Activated CD4-positive, alpha-beta T cell treated with anti-CD3 and anti-CD28 coated beads for 24 hours (primary cell): ENCODE measurements at places on chromosomes 1 and 21.
A peak's percentile ranks its signal among the peaks of the same experiment; 100 is the strongest.

DNA sequence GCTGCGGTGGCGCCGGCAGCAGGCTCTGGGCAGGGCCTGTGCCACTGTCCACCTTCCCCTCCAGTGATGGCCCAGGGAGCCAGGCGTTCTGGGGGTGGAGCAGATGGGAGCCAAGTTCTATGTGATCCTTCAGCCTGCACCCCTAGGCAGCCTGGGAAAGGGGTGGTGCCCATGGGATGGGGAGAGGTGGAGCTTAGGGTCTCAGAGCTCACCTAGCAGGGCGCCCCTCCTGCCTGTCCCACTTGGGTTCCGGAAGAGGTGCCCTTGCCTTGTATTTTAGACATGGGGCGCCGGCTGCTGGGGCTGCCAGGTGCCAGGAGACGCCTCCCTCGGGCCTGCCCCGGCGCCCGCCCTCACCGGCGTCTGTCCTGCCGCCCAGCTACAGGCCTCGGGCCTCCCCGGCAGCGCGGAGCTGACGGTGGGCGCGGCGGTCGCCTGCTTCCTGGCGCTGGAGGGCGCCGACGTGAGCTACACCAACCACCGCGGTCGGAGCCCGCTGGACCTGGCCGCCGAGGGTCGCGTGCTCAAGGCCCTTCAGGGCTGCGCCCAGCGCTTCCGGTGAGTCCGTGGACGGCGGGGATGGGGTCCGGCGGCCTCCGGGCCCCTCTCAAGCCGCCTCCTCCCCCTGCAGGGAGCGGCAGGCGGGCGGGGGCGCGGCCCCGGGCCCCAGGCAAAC lies 3.1 kb upstream of the MMP23B start:
- DNase-seq = no peak

DNA sequence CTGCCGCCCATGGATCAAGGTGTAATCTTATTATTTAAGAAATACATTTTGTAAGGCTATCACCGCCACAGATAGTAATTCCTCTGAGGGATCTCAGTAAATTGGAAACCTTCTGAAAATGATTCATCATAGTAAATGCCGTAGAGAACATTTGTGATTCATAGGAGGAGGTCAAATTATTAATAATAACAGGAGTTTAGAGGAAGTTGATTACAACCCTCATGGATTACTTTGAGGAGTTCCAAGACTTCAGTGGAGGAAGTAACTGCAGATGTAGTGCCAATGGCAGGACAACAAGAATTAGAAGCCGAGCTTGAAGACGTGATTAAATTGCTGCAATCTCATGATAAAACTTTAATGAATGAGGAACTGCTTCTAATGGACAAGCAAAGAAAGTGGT lies 280.1 kb downstream of the PTPRC start:
- no peak for DNase-seq

DNA sequence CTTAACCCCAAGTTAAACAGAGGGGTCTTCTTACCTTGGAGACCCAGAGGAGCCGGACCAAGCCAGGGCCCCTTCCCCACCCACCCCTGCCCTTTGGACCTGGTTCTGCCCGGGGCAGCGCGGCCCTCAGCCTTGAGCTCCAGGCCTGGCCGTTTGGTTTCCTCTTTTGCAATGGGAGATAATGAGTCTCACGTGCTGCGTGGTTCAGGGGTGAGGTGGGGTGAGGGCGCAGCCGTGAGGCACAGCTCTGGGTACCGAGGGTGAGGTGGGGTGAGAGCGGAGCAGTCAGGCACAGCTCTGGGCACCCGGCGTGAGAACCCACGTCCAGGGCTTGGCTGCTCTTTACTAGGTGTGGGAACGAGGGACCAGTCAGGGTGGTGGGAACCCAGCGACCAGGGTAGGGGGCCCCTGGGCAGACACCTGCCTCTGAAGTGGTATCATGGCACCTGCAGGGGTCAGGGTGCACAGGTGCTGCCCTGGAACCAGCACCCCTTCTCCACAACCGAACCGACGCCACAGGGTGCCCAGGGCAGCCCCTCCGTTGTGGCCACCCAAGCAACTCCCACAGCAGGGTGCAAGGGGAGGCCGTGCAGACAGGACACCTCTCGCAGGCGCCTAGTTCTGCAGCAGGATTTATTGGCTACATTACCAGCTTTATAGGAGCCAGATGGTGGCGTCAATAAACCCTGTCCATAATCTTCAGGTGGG lies 182.2 kb downstream of the PRDM16 start:
- no peak for DNase-seq

- DNase-seq = no peak
Observed at GRCh38 chr1:2533365-2533764, 3.3 kb upstream of the HES5 start.

DNA sequence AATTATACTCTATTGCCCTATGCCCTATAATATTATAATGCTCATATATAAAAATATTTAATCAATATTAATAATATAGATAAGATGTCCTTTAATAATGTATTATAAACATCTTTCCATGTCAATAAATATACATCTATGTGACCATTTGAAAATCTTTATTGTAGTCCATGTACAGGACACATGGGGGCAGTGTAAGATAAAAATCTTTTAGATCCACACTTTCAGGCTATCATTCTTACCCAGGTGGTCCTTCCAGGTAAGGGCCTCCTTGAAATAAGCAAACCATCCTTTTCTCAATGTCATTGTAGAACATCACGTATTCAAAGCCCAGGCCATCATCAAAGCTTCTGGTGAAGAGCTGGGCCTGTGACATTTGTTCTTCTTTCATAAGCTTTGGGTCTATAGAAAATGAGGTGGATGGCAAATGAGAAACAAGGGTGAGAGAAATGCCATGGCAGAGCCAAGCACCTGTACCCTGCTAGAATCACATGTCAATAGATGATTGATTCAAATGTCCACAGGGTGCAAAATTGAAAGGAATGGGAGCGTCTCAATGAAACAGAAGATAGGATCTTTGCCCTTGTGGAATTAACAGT lies 20.2 kb downstream of the THEM4 start:
- no peak for DNase-seq

DNA sequence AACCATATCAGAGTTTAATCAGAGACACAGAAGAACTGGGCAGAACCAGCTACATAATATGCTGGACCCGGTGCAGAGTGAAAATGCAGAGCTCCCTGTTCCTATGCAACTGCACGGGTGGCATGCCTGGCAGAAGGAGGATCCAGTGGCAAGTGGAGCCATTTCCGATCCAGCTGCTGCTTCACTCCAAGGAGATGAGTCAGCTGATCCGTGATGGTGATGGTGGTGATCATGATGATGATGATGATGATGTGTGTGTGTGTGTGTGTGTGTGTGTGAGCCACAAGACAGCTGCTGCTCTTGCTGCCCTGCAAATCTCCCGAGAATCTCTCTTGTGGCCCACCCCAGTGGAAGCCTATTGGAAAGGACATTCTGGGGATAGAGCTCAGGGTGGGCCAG lies 133.0 kb downstream of the URB2 start:
- no peak for DNase-seq

DNA sequence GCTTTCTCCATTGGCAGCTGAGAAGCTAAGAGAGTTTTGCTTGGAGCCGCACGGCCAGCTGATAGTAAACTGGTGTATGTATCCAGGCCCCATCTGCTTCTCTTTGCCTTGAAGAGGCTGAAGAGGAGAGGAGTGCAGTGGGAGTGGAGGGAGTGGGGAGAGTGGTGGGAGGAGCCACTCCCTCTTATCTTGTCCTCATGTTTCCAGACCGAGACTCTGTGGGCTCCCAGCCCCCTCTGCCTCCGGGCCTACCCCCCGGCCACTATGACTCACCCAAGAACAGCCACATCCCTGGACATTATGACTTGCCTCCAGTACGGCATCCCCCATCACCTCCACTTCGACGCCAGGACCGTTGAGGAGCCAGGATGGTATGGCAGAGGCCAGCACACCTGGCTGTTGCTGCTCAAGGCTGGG lies 6.0 kb upstream of the LRRC71 start:
- DNase-seq = no peak

DNA sequence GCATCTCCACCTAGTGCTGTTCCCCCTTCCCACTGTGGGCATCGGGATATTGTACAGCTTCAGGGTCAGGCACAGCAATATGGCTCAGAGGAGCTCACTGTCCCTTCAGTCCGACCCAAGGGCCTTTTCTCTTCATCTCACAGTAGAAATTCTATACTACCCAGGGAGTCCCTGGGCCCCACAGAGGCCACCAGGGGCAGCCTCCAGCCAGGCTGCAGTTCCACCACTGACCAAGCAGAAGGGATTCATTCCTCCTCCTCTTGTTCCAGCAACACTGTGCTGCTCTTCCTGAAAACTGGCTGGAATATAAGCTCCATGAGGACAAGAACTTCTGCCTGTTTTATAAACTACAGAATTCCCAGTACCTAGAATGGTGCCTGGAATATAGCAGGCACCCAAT lies 70.5 kb downstream of the CD34 start:
- no peak for DNase-seq

DNA sequence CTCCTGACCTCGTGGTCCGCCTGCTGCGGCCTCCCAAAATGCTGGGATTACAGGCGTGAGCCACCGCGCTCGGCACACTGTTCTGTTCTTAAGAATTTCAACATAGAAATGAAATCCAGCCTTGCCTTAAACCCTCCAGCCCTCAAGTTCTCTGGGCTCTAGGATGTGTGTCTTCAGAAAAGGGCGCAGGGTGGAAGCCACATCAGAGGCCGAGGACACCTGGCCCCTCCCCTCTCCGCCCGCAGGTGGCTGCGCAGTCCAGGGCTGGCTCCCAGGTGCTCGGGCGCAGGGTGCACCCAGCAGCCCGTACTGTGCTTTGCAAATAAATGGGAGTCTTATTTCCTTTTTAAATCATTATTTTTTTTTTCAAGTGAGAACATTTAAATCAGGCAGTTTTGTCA lies 2.0 kb upstream of the C1orf174 start:
- DNase-seq = no peak

DNA sequence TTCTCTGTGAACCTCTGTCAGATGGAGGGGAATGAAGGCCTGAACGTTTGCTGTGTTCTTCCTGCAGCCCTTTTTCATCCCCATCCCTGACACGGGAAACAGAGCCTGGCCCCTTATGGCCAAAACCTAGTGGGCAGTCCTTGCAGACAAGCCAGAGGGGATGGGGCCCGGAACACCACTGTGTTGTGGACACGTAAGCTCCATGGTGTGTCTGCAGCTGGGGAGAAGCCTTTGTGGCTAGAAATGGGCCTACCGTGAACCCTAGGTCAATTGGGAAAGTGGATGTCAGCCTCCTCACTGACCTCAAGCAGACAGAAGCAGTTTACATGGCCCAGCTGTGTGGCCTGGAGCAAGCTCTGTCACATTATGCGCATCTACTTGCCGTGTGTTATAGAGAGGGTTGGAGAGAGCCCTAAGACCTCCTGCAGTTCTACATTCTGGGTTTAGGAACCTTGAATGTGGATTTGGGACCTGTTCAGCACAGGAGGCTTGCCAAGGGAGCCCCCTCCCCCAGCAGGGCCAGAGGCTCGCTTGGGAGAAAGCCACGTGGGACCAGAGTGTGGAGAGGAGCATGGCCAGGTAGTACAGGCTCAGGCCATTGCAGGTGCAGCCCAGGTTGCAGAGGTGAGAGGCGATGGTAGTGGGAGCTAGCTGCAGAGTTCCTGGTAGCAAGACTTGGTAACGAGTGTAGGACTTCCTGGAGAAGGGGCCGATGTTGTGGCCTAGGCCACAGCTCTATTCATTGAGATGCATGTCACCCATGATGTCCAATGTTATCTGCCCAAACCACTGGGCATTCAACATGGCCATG lies 20.7 kb downstream of the PARS2 start:
- no peak for DNase-seq

DNA sequence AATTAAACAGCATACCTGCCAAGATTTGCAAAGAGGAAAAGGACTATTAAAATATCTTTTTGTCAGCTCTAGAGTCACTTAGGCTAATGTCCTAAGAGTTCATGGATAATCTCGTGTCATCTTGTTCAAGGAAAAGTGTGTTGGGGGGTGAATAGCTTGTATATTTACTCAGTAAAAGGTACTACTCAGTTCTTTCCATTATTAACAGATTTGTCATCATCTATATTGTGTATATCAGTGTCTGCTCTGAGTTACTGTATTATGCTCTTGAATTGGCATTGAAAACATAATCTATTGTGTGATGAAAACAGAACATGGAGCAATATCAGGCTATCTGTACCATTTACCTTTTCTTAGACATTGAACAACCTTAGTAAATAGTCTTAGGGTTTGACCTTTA lies 41.9 kb downstream of the SMG7 start:
- DNase-seq = no peak

DNA sequence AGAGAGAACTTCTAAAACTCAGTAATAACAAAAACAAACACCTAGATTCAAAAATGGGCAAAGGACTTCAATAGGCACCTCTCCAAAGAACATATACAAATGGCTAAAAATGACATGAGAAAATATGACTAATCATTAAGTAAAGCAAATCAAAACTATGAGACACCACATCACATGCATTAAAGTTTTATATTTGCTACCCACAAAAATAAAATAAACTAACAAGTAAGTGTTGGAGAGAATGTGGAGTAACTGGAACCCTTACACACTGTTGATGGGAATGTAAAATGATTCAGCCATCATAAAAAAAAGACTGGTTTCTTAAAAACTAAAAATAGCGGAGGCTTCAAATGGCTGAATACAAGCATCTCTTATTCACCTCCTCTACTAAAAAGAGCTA lies 262.1 kb upstream of the PKN2 start:
- no peak for DNase-seq

GRCh38 chr21:19368944-19369343 lies 965.4 kb upstream of the TMPRSS15 start:
- DNase-seq = no peak

DNA sequence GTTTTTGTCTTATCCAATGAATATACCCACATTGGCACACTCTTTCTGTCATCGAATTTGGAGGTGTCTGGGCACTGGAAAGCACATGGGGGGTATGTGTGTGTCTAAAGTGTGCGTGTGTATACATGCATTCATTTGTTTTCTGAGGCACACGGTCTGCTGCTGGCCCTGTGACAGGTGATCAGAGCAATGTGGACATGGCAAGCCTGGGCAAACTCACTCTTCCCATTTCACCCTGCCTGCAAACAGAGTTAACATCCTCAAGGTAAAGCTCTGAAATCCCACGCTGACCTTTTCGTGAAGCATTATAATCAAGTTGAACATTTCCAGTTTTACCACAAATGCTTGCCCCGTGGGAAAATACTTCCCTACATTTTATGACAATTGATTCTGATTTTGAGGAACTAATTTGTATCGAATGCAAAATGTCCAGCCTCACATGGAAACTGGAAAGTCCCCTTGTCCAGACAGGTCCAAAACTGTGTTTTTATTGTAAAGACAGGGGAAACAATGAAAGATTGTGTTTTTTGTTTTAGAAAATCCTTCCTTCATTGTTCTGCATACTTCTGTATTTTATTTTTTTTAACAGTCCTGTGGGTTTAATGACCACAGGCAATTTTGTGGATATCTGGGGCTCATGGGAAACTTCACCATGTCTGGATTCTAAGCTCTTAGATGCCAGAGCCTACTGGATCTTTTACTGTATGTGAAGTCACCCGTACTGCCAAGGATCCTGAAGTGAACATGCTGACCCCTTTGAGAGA lies 160.9 kb downstream of the PBX1 start:
- no peak for DNase-seq

GRCh38 chr21:36859744-36860501 lies 106.5 kb downstream of the HLCS start:
- peak; percentile 18 for DNase-seq

- peak; percentile 92 for DNase-seq
Observed at GRCh38 chr1:43707190-43708001, at the start of gene ST3GAL3. TSS of gene ST3GAL3 (plus strand) at chr1:43707536. CDS start at chr1:43736263, 28,727 bp downstream.

GRCh38 chr1:51919684-51920083 lies 41.2 kb upstream of the NRDC start:
- no peak for DNase-seq
